Thoracic aorta (tissue), 2 donors: ENCODE measurements at places on chromosomes 16 and 17.

DNA sequence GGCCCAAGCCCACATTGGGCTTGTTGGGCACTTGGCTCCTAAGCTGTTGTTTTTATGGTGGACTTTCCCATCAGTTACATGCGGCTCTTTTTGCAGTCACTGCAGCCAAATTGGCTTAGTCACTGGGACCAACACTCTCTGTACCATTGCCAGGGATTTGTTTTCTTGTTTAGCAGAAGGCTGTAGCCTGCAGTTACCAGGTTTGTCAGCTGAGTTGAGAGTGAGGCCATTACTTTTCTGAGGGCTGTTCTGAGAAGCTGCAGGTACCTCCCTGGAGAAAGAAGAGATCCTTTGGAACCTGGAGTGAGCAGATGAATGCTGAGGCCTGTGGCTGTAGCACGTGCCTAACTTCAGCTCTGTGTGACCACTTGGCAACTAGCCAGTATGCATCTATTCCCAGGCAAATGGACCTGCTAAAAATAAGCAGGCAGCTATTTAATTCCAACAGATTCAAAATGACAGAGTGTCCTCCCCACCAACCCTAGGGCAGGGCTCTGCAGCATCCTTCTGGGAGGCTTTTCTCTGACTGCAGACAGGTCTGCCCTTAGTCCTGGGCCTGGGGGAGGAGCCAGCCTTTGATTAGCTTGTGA lies 12.9 kb downstream of the AKAP1 start:
- no peak for DNase-seq

- no peak for DNase-seq
Observed at GRCh38 chr17:82519971-82520903, 705 bp downstream of the FOXK2 start.

DNA sequence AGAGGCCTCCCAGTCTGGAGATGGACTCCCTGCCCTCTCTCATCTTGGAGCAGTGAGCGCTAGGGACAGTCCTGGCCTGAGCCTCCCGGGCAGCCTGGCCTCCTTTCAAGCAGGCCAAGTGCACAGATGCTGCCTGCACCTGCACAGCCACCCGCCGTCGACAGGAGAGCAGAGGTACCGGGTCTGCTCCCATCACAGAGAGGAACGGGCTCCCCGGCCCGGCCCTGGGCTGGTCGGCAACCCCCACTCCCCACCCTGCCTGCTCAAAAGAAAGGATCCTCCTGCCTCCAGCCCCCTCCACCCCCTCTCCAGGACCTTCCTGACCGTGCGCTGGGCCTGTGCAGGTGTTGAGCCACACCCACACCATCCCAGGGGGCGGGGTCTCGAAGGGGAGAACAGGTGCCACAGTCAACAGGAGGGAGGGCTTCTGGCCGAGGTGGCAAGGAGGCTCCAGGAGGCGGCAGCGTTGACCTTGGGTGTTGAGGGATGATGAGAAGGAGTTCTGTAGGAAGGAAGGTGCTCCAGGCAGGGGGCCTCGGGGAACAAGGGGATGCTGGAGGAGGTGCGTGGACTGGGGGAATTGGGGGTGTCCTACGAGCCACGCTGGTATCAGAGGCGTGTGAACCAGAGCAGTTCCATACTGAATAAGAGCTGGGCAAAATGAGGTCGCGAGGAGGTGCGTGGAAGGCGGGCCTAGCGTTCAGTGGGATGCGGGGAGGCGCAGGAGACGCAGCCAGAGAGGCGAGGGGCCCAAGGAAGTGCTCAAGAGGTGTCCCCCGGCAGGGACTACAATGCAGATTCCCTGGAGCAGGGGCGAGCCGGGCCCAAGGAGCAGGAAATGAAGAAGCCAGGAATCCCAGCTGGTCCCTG lies 967 bp upstream of the CDH15 start:
- no peak for DNase-seq

- DNase-seq, result no peak
Observed at GRCh38 chr17:79803997-79804855, 7.3 kb upstream of the CBX8 start.

GRCh38 chr17:19613979-19614378 lies 34.6 kb upstream of the ALDH3A2 start:
- no peak for DNase-seq

- DNase-seq, result no peak
Observed at GRCh38 chr16:57271063-57271345, 13.5 kb downstream of the PLLP start.

GRCh38 chr16:50915120-50915519 lies 173.2 kb downstream of the CYLD start:
- DNase-seq, result no peak

DNA sequence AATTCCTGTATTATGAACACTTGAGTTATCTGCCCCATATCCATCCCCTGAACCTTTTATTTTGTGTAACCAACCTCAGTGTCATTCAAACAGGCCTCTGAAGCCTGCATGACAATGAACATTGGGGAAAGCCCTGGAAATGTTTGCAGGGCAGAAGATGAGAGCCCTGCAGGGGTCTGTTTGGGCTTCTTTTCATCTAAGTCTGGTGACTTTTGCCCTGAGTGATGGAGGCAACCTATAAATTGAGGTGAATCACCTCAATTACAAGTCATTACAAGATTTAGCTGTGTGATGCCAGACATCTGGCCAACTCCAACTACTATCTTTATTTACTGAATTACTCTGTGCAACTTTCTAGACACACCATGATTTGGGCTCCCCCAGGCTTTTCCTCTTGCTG lies 189.2 kb downstream of the MAF start:
- DNase-seq, result no peak

DNA sequence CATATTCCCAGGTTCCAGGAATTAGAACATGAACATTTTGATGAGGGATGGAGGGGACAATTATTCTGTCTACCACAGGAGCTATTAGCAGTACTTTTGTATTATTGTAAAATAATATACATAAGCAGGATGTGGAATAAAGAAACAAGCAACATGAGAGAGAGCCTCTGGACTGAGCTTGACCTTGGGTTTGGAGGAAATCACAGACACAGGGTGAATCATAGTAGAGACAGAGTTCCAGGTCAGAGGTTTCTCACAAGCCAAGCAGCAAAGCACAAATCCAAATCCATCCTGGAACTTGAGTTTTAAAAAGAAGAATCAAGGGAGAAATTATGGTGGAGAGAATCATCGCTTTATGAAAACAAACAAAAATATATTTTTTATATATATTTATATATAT lies 5.1 kb downstream of the KRT31 start:
- no peak for DNase-seq

- no peak for DNase-seq
Observed at GRCh38 chr17:80737106-80738019, 192.7 kb downstream of the RPTOR start.

GRCh38 chr16:66334853-66335574 lies 31.5 kb upstream of the CDH5 start:
- DNase-seq, result no peak

DNA sequence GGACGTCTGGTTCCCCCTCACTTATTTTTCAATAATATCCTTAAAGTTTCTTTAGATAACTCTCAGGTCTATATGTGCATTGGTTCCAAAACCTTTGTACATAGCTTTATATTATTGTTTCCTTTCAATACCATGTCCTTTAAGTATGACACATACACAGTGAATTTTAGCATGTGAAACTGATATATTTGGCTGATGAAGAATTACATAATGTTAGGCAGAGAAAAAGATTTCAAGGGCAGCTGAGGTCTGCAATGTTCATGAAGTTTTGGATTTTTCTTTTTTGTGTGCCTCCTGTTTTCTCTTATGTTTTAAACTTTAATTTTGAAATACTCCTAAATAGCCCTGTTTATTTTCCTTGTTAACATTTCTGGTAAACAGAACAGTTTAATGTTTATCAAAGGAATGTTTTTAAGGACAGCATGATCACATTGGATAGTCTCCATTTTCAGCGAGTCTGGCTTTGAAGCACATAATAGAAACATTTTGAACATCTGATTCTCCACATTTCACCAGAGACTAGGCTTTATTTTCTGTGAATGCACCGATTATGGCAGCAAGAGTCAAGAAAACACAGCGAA lies 32.9 kb upstream of the FBXO47 start:
- DNase-seq, result no peak

DNA sequence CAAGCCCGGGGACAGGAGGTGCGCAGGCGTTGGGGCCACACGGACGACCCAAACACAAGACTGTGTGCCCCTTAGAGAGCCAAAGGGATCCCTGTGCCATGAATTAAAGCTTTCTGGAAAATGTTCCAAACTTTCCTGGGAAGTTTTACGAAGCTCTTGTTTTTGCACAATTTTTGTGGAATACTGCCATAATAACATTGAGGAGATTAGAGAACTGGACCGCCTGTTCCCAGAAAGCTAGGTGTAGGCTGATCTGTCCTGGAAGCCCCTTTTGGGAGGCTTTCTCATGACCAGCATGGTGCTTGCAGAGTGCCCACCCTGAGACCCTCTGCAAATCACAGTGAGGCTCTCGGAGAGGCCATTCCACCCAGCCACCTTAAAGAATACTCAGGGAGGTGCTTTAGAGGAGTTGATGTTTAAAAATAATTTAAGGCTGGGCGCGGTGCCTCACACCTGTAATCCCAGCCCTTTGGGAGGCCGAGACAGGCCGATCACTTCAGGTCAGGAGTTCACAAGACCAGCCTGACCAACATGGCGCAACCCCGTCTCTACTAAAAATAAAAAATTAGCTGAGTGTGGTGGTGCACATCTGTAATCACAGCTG lies 1.1 kb downstream of the KDM8 start:
- no peak for DNase-seq

GRCh38 chr16:57476546-57477410 lies 9.5 kb downstream of the DOK4 start:
- DNase-seq, result no peak

GRCh38 chr17:32519228-32520103 lies 32.7 kb downstream of the CDK5R1 start:
- no peak for DNase-seq

DNA sequence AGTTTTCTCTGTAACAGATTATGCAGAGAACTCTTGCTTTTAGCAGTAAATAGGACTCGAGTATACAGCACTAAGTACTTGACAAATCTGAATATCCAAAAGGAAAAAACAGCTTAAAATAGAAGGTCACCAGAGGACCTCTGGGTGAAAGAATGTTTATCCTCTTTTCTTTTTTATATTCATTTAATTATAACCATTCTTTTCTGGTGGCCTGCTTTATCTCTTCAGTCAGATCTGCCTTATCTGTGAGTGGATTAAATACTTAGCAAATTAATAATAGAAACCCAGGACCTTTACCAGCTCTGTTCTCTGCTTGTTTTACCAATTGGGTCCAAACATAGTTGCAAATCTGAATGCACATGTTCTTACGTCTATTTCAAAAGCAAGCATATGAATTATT lies 8.6 kb downstream of the DGKE start:
- DNase-seq, result no peak
